ENCODE measurements at places on chromosomes 2 and 18.

GRCh38 chr2:49988276-49988675, 834.0 kb upstream of the FSHR start:
- DNase-seq = no peak

GRCh38 chr2:147003081-147003480, 841.7 kb upstream of the ACVR2A start:
- no peak for DNase-seq

GRCh38 chr18:70432804-70433400, 144.1 kb downstream of the SOCS6 start:
- no peak for DNase-seq

- peak; percentile 88 for DNase-seq
Observed at GRCh38 chr2:19038071-19039015, 320.1 kb downstream of the OSR1 start.

- no peak for DNase-seq
Observed at GRCh38 chr2:14626873-14627272, 5.6 kb upstream of the LRATD1 start.

- DNase-seq = no peak
Observed at GRCh38 chr2:102297891-102298290, 13.5 kb upstream of the IL1RL1 start.

DNA sequence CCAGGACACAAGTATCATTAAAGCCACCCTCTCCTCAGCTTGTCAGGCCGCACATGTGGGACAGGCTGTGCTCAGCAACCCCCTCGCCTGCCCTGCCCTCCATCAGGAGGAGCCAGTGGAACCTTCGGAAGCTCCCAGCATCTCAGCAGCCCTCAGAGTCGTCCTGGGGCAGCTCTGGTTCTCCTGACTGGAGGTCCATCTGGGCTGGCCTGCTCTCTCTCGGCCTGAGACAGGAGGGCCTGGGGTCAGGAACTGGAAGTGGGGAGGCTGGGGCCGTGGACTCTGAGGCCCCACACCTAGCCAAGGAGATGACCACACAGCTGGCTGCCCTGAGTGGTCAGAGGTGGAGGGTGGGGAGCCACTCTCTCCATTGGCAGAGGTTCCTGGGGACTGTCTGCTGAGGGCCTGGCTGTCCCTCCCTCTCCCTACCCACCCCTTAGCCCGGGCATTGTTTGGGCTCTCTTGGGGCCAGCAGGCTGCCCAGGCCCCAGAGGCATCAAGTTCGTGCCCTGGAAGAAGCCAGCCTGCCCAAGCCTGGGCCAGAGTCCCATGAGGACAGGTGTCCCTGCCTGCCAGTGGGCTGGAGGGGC, 23.1 kb downstream of the ODC1 start:
- no peak for DNase-seq

- DNase-seq = no peak
Observed at GRCh38 chr2:59047373-59047995, 806.4 kb upstream of the FANCL start.

DNA sequence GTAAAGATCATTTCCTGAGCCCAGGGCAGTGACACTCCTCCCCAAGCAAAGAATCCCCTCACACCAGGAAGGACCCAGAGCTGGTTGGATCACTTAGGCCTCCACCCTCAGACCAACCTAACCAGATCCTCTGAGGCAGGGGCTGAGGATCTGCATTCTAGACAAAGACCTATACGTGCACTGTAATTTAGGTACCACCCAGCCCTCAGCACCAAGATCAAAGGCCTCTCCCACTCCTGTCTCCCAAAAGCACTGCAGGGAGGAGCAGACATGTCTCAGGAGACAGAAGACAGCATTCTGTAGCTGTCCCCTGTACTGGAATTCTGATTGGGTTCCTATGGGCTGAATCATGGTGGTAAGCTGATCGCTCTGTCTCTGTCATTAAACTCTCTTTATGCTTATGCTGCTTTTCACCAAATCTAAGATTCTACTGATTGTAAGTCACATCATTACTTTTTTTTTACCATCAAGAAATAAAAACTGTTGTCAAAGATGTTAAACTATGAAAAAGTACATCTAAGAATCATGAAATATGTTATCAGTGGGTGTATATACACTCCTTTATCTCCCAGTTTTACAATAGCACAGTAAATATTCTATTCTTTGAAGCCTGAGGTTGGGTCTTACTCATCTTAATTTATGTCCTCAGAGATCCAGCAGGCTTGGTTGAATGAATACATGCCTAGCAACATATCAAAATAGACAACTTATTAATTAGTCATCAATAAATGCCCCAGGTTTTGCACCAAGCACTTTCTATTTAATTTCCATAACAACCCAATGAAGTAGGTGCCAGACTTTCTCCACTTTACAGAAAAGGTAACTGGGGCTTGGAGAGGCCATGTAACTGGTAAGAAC, 28.3 kb downstream of the MCFD2 start:
- DNase-seq = peak; percentile 69

- peak; percentile 44 for DNase-seq
Observed at GRCh38 chr2:86216575-86217555, 17.6 kb downstream of the MRPL35 start.

All from fibroblast of skin of abdomen (primary cell).